Dorsolateral prefrontal cortex (tissue), 122 donors: ENCODE measurements at places on chromosomes 2 and 18.

GRCh38 chr2:99861376-99861760 is 281.0 kb downstream of the AFF3 start:
- no peak for DNase-seq

DNA sequence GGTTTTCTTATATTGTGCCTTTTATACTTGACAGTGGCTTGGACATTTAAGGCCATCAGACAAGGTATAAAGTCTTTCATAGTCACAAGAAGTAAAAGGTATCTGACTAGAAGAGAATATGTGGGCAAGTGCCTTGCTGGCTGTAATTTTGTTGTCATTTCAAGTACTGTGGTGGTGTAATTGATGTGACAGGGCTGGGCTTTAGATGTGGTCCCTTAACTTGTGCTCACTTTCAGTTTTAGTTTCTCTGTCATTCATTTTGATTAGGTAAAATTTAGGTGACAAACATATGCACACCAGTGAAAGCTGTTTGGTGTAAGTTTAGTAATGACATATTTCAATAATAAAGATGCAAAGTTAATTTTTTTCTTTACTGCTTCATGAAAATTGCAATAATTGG is 31.2 kb upstream of the TBR1 start:
- no peak for DNase-seq

- no peak for DNase-seq
Measured at GRCh38 chr18:63040788-63041410, 278.7 kb downstream of the BCL2 start.

DNA sequence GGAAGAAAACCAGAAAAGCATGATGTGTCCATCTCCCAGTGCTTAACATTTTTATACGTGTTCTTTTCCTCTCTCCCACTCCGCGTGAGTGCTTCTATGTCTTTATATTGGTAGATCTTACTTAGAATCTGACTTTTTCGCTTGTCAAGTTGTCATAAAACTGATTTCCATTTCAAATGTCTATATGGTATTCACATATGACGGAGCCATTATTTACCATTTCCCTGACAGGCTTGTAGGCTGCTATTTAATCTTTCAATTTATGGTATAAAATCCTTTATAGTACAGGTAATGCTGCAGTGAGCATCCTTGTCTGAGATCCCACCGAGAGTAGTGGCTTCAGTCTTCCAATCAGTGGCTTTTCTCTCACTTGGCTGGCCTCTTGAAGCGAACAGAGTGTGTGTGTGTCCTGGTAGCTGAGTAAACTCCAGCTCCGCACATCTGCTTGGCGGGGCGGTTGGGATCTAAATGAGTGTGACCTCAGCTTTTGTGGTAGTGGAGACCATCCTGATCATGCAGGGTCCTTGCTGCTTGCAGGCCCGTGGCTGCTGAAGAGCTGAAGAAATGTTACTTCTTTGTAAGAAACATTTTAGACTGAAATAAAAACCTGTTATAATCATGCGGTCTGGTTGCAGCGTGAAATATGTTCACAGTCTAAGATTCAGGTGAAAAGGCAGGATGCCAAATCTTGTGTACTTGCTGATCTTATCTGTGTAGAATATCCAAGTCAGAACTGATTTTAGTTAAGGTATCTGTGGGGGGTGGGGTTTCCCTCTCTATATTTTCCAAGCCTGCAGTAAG is 40.2 kb downstream of the INPP4A start:
- no peak for DNase-seq

- no peak for DNase-seq
Measured at GRCh38 chr2:236167297-236168109, 683 bp downstream of the GBX2 start.

DNA sequence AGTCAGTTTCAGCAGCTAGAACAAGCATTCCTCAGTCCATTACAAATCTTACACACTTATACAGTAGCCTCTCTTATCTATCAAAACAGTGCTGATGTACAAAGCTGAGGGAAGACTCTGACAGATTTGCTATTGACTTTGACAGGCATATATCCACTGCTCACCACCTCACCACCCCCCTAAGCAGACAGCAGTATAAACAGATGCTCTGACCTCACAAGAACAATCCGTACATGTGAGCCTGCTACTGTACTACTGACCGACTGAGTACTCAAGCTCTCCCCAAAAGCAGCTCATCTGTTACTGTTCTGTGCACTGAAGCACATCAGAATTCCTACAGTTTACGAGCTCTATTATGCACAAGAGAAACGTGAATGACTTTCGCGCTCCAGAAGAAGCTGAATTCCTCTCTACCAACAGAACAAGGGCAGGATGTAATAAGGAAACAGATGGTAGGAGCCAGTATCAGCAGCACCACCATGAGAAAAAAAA is 95.6 kb upstream of the PDE1A start:
- DNase-seq, result no peak

DNA sequence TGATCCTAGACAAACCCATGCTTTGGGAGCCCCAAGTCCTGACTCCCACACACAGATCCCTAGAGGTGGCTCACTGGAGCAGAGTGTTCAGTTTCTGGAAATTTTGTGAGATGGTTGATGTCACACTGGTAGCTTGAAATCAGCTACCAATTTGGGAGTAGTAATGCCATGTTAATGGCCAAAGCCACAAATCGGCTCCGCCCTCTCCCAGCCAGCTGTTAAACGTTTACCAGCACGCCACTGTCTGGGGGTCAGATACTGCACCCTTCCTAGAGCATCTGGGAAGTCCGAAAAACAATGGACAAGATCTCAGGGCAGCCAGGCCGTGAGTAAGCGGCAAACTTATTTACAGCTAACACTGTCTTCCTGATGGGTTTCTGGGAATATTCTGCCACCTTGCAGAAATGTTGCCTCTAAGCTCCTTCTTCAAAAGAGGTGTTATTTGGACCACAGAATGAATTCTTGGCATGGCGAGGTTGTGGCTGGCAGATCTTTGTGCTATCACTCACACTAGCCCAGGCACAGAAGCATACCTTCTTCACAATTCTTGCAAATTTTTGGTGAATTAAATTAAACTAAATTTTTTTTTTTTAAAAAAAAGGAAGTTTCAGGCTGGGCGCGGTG is 60.2 kb upstream of the FZD7 start:
- no peak for DNase-seq

GRCh38 chr18:59667488-59667887 is 29.7 kb downstream of the CCBE1 start:
- no peak for DNase-seq

GRCh38 chr18:33817096-33817495 is 239.1 kb downstream of the ASXL3 start:
- no peak for DNase-seq

GRCh38 chr18:48820483-48821250 is 130.1 kb downstream of the SMAD7 start:
- DNase-seq, result peak; percentile 15

GRCh38 chr2:241542278-241542605 is 16.3 kb upstream of the BOK start:
- DNase-seq, result no peak

- DNase-seq, result peak; percentile 31
Measured at GRCh38 chr2:15177103-15177502, 384.0 kb downstream of the NBAS start.

- no peak for DNase-seq
Measured at GRCh38 chr2:27687232-27687631, 23.5 kb downstream of the SLC4A1AP start.

DNA sequence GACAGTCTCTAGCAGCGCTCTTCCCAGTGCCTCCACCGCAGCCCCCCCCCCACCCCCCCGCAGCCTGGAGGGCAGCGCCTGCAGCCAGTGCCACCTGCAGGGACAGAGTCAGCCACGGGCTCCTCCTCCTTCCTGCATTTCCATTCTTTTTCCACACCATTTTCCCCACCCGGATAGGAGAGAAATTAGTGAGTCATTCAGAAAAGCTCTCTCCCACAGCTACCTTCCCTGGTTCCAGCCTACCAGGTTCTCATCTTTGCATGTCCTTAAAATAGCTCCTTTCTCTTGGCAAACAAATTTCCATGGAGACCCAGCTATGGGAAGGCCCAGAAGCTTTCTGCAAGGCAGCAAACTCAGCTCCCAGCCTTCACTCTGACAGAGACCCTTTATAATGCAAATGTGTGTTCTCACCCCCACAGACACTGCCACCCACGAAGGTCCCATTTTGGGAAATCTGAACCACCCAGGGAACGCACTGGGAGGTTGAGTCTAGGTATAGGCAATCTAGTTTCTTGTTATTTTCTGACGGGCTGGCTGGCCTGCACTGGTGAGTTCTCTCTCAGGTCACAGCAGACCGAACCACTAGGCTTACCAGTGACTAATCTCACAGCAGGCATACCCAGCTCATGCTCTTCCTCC is 41.8 kb upstream of the ATG16L1 start:
- DNase-seq, result peak; percentile 28

- DNase-seq, result no peak
Measured at GRCh38 chr2:170052151-170052550, 125.8 kb upstream of the MYO3B start.

- no peak for DNase-seq
Measured at GRCh38 chr2:118850168-118850900, 2.9 kb upstream of the EN1 start.

GRCh38 chr2:241560162-241560882 is 1.8 kb downstream of the BOK start:
- DNase-seq, result no peak

DNA sequence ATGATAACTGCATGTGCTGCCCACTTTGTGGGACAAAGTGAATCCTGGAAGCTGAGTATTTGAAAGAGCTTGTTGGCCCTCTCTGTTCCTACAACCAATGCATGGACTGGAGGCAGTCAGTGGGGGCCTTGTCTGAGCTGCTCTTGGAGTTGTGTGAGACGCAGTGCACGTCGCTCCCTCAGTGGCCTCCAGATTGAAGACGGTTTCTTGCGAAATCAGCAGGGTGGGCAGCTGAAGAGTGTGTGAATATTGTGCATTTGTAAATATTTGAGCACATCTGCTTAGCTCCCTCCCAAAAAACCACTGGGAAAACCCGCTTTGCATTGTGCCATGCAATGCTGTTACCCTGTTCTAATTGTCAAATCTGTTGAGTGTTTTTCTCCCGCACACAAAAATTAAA is 782.8 kb downstream of the PLCL1 start:
- DNase-seq, result no peak

- DNase-seq, result peak; percentile 69
Measured at GRCh38 chr2:61470122-61470951, 550 bp downstream of the USP34 start.

GRCh38 chr2:103327966-103328365 is 566.1 kb downstream of the TMEM182 start:
- DNase-seq, result no peak

DNA sequence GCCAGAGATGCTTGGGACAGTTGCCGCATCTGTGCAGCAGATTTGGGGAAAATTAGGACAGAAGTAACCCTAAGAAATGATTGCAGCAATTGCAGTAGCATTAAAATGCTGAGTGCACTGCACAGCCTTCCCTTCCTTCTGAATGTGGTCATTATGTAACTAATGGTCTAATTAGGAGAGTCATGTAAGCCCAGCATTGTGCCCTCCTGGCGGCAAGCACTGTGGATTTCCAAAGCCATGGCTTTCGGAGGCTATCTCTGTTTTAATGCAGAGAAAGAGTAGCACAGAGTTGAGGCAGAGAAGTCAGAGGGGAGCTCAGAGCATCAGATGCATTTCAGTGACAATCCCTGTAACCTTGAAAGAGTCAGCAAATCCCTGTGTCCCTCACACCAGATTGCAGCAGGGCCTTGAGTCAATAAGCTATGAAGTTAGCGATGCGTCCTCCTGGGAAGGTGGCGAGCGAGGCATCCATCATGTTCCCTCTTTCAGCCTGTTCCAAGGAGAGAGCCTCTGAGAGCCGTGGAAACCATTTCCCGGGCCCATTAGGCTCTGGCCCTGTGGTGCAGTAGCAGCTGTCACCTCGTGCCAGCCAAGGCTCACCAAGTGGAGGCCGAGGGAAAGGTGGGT is 307.2 kb downstream of the FBXO15 start:
- DNase-seq, result no peak

DNA sequence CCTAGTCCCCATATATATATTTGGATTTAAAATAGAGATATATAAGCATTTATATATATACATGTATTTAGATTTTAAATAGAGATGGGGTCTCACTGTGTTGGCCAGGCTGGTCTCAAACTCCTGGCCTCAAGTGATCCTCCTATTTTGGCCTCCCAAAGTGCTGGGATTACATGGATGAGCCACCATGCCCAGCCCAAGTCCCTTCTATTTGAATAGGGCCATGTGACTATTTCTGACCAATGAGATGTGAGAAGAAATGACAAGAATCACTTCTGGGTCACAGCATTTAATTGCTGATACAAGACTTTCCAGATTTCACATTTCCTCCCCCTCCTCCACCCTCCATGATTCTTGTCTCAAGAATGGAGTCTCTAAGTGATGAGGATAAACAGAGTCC is 6.4 kb upstream of the RBM43 start:
- no peak for DNase-seq

GRCh38 chr2:198072655-198073054 is 268.3 kb downstream of the PLCL1 start:
- DNase-seq, result no peak

DNA sequence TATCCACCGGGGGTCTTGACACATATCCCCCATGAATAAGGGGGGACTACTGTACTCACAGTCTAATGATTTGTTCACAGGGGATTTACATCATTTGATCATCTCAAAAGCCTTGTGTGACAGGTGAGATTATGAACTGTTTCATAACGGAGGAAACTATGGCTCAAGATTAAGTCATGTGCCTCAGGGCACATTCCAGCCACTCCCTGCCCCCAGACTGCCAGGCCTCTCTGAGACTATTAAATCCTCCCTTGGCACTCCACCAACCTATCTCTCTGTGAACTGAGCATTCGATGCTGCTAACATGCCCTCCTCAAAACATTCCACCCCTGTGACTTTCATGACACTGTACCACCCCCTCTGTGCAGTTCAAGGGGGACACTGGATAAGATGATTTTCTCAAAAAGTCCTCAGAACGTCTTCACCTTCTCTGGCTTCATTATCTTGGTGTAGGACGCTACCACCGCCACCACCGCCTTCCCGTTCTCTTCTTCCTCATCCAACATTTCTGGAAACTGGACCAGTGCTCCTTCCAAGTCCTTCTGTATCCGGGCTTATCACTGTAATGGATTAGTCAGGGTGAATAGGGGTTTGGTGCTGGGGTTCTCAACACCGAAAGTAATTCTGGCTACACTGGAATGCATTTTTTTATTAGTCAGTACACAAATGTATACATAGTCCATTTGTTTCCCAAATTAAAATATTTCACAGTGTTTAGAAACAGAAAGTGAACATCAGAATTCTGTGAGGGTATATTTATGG is 169.6 kb downstream of the KCNS3 start:
- no peak for DNase-seq

DNA sequence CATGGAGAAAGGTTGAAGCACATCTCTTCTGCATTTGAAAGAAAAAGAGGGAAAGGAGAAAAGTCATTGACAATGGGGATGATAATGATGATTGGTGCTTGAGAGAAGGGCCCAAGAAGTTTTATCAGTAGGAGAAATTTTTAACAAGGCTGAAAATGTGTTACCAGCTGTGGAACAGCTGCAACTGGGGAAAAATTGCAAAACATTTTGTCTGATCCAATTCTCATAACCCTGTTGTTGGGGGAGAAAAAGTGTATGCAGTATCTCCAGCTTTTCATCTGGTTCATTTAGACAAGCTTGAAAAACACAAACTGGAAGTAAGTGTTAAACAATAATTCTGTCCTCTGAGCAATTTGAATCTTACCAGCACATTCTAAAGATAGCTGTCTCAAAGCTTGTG is 92.7 kb downstream of the CSRNP3 start:
- DNase-seq, result no peak
